ENCODE measurements at places on chromosomes 16 and 17.

- DNase-seq: no peak
Observed at GRCh38 chr17:46809110-46809571, 9.4 kb downstream of the WNT3 start.

GRCh38 chr17:29677824-29678223 is 55.1 kb upstream of the CORO6 start:
- DNase-seq: peak; percentile 17

DNA sequence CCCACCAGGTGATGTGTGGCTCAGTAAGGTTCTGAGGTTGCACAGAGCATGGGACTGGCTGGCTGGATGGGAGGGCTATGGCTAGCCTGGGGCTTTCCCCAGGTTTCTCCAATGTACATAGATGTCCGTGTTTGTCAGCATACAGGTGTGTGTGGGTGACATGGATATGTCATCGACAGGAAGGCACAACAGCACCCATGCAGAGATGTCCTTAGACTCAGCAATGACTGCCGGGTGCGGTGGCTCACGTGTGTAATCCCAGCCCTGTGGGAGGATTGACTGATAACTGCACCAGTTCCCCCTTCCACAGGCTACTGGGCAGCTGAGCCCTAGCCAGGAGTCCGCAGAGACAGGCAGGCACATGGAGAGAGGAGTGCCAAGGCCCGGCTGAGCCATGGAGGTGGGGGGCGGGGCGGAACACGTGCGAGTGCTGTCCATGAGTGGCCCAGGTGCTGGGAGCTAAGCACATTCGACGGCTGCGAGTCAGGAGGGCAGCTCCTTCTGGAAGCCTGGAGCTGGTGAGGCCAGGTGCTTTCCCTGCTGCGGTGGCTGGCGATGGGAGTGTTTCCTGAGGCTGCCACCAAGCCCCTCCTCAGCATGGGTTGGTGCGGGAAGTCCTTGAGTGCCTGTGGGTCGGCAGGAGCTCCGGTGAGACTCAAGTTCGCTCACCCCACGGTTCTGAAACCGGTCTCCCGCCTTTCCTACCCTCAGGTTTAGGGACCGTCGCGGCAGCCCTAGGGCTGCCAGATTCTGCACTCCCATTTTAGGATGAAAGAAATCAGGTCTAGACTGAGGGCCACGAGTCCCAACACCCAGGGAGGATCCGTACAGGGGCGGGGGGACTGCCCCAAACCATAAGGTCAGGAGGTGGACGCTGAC is 858 bp upstream of the ASPSCR1 start:
- peak; percentile 61 for DNase-seq

GRCh38 chr16:23835390-23836077 is at the start of gene PRKCB:
TSS of gene PRKCB (plus strand) at chr16:23835983.
- peak; percentile 94 for DNase-seq

DNA sequence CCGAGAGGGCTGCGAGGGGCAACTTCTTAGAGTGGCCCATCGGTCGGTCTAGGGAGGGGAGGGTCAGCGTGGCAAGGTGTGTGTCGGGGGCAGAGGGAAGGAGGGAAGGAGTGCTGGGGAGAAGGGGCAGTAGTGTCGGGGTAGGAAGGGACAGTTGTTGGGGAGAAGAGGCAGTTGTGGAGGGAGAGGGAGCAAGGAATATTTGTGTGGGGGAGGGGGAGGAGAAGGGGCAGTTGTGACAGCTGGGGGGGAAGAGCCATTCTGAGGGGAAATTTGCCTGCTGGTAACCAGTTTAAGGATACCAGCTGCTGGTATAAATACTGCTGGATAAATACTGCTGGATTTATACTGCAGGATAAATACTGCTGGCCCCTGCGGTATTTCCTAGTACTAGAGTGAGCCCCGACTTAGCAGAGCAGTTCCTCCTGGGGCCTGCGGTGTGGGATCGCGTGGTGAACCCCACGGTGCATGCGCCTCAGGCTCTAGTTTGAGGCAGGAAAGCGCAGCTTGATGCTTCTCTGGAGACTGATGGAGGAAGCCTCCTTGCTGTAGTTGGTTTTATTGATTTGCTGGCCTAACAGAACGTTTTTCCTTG is 309 bp downstream of the DNAH2 start:
- peak; percentile 68 for DNase-seq

DNA sequence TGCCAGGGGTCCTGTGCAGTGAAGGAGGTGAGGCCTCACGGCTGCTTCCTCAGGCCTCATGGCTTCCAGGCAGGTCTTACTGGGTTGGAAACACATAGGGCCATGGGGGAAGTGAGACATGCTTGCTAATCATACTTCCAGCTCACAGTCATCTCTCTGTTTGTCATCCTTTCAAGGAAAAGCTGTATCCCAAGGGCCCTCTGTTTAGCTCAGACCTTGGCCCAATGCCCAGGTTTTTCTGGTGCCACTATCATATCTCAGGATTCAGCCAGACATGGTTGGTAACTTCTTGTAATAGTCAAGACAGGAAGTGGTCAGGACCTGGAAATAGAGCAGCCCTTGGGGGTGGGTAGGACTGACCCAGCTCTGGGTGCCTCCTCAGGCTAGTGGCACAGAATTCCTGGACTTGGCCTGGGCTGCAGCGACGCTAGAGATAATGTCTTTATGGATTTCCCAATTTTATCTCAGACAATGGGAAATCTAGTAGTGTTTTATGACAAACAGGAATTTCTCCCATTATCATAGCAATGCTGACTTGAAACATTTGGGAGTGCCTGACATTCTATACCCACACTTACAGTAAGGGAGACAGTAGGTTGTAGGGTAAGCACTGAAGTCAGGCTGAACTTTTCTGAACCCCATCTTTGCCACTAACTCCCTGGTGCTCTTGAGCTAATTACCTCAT is 13.5 kb upstream of the ITGB3 start:
- DNase-seq: peak; percentile 77

- DNase-seq: no peak
Observed at GRCh38 chr17:31378638-31379037, 12.8 kb upstream of the RAB11FIP4 start.

DNA sequence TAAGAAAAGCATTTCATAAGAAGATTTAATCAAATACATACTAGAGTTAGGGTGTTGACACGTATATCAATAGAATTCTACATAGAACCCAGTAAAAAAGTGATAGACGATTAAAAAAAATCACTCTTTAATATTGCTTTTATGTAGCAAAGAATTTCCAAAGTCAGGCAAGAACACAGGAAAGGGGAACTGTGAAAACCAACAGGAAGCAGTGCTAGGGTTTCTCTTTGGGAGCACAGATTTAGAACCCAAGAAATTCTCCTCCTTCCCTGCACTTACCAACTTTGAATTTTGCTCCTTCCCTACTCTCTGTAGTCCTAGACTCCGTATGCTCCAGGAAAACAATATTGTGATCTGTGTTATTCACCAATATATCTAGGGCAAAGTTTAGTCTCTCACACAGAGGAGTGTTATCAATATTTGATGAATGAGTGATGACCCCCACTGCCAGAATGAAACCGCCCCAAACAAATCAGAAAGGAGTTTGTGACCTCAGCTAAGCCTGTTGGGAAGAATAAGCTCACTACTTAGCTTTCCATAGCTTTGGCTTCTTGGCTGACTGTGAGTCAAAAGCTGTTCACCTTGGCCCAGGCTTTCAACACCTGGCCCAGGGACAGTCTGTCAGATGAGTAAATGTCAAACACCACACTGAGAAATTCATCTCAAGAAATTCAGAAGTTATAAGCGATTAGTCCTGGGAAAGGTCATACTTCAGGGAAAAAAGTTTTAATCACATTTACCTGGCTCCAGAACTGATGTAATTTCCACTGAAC is 8.6 kb downstream of the RFWD3 start:
- DNase-seq: peak; percentile 14

GRCh38 chr16:84699147-84699711 is 571 bp upstream of the USP10 start:
- DNase-seq: no peak

DNA sequence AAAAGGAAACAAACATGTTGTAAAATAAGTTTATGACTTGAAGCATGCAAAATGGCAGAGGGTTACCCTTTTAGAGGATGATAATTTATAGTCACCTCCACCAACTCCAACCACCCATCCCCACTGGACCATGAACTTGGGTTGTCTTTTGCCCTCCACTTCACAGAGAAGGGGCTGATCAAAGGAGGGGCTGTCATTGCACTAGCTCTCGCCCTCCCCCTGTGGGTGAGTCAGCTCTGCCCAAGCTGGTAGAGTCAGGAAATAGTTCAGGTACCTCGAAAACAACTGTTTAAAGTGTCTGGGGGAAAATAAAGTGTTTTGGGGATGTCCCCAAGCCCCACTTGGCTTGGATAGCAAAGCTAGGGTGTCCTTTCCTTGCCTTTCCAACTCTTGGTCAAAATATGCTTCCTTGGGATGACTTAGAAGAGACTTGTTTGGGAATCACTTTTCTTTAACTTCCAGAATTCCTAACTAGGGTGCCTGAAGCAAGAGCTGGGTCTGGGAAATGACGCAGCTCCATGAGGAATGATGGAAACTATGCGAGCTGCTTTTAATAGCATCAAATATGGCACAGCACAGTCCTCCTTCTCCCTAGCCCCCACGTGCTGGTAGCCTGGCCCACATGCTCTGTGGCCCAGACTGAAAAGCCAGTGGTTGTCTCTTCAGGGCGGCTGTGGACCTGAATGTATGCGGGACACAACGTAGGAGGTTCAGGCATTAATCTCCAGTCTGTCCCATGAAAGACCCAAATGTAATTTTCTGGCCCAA is 40.7 kb downstream of the TBX4 start:
- no peak for DNase-seq

GRCh38 chr16:4337540-4338088 is 13.5 kb downstream of the PAM16 start:
- no peak for DNase-seq

DNA sequence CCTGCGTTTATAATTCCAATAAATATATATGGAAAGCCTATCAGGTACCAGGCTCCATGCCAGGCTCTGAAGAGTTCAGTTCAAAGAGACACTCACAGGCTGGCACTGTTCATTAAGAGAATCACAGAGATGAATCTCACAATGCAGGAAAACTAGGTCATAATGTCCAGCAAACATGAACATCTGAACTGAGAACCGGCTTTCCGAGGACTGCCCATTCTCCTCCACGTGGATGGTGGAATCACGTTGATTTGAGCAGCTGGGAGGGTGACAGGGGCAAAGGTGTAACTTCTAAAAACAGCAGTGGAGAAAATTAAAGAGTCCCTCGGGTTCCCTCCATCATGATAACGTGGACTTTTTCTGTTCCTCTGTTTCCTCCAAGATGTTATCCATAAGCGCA is 10.2 kb downstream of the GP2 start:
- no peak for DNase-seq

All from inflammatory macrophage (primary cell).